OCI-LY7 (cell line): ENCODE measurements at places on chromosomes 2 and 18.

DNA sequence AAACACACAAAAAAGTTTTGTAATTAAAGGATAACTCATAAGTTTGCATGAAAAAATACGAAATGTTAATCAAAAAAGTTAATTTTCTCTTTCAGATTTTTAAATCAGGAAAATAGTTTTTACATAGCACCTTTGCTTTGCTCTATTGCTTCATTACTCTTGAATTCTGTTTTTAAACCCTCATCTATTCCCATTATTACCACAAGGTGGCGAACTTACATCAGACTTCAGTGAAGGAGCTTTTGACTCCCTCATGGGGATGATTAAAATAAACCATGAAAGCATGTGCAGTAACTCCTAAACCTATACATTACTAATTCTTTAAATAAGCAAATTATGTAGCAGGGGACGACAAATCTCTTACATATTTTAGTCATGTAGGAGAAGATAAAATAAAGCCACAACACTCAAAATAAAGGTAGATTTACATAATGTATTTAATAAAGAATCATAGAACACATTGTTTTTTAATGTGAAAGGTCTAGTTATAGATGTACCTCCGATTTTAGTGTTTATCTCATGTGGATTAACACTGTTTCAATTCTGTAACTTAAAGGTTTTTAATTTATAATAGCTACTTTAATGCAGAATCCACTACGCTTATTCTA is 105.2 kb downstream of the NETO1 start:
- DNase-seq, result peak; percentile 30

- no peak for DNase-seq
These were observed 1.9 kb downstream of the DNMT3A start for GRCh38 chr2:25339791-25340180.

GRCh38 chr2:173978447-173978846 is 13.3 kb upstream of the SP3 start:
- DNase-seq, result no peak

GRCh38 chr2:15084826-15085489 is 452.4 kb downstream of the LRATD1 start:
- DNase-seq, result no peak

- no peak for DNase-seq
These were observed 125.7 kb upstream of the THSD7B start for GRCh38 chr2:136639651-136640050.

GRCh38 chr2:26088038-26088643 is 54.3 kb downstream of the RAB10 start:
- DNase-seq, result peak; percentile 36
